Stimulated activated CD4-positive, alpha-beta T cell treated with anti-CD3 and anti-CD28 coated beads, Interleukin-2, amount 100 ng/mL, for 48 hours (primary cell): ENCODE measurements at places on chromosomes 11 and 22.
A peak's percentile ranks its signal among the peaks of the same experiment; 100 is the strongest.

GRCh38 chr22:39365492-39365780 lies 15.6 kb downstream of the SYNGR1 start:
- no peak for DNase-seq

DNA sequence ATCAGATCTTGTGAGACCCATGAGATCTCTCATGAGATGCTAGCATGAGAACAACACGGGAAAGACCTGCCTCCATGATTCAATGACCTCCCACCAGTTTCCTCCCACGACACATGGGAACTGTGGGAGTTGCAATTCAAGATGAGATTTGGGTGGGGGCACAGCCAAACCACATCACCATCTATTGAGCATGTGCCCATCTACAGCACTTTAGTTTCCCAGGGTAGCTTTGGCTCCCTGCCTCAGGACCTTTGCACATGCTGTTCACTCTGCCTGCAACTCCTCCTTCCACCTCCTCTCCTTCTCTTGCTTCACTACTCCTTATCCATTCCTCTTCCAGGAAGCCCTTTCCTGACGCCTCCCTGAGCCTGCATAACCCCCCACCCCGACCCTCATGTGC lies 17.2 kb downstream of the GRIK4 start:
- DNase-seq, result no peak

DNA sequence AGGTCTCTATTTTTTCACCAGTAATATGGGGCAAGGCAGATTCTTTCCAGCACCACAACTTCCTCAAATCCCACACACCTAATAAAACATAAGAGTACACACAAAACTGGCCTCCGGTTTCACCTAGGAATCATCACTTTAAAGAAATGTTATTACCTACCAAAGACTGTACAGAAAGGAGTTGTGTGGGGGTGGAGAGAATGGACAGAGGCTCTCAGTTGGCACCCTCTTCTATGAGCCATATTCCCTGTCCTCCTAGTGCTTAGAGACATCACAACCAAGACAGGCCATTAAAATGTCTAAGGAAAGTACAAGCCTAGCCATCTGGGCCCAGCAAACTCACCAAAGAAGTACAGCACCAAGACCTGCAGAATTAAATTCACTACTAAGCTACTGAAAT lies 56.1 kb downstream of the RBFOX2 start:
- DNase-seq, result no peak

GRCh38 chr11:45679806-45680205 lies 14.4 kb upstream of the CHST1 start:
- DNase-seq, result no peak

DNA sequence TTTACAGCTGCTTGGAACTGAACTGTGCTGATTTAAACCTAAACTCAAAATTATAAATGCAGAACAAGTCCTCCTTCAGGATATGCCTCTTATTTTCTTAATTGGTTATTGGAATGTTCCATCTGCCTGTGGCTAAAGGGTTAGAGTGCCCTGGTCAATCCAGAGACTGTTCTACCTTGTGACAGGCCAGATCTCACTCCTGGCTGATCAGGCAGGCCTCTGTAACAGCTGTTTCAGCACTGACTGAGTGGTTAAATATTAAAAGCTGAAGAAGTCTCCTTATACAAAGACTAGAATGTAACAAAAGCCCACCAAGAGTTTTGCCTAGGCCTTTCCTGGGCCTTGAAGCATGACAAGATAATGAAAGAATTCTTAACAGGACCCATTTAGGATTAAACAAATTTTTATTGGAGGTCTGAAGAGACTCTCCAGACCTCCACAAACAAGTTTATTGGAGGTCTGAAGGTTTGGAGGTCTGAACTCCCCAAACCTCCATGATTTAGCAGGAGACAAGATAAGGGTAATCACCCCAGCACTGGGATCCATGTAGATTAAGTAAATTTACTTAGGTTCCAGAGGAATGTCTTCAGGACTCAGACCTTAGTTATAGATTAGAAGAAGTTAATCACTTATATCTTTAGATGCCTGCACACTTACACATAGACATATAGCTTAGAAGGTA lies 35.8 kb downstream of the TMPRSS5 start:
- no peak for DNase-seq

GRCh38 chr11:13434247-13435205 lies 28.5 kb downstream of the BTBD10 start:
- no peak for DNase-seq

GRCh38 chr11:78645226-78646202 lies 70.8 kb upstream of the NARS2 start:
- peak; percentile 66 for DNase-seq

- no peak for DNase-seq
Observed at GRCh38 chr11:104763930-104764709, 134.1 kb downstream of the CASP12 start.

DNA sequence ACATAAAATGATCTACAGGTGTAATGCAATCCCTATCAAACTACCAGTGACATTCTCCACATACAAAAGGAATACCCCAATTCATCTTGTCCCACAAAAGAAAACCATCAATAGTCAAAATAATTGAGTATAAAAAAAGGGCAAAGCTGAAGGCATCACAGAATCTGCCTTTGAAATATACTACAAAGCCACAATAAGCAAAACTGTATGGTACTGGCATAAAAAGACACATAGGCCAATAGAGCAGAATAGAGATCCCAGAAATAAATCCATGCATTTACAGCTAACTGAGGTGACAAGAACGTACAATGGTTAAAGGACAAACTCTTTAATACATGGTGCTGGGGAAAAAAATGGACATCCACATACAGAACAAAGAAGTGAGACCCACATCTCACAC lies 31.8 kb downstream of the ZNF195 start:
- DNase-seq, result no peak

- DNase-seq, result no peak
Observed at GRCh38 chr11:104967534-104968354, 630 bp downstream of the CASP4 start.

GRCh38 chr11:126419801-126420697 lies 64.6 kb downstream of the ST3GAL4 start:
- no peak for DNase-seq
